ENCODE measurements at places on chromosomes 3 and 15.
A peak's percentile ranks its signal among the peaks of the same experiment; 100 is the strongest.

GRCh38 chr3:58591517-58592510 is 14.6 kb upstream of the FAM107A start:
- peak; percentile 13 for DNase-seq

- DNase-seq = no peak
Observed at GRCh38 chr3:185623939-185624665, 38.0 kb downstream of the SENP2 start.

DNA sequence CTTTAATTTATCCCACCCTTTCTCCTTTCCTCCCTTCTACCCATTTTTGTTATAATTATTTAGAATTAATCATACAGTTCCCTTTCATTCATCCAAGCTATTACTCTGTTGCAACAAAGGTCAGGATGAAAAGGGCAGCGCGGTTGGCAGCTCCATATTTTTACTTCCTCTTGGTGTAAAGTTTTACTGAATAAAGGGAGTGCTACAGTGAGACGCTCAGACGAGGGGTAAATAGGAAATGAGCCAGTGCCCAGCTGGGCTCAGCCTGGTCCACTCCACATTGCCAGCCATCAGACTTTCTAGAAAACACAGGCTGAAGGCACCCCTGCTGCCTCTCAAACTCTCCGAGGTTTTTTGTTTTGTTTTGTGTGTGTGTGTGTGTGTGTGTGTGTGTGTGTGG is 21.9 kb upstream of the ZBTB38 start:
- peak; percentile 51 for DNase-seq

GRCh38 chr15:75834021-75834420 is 9.2 kb upstream of the UBE2Q2 start:
- DNase-seq = no peak

DNA sequence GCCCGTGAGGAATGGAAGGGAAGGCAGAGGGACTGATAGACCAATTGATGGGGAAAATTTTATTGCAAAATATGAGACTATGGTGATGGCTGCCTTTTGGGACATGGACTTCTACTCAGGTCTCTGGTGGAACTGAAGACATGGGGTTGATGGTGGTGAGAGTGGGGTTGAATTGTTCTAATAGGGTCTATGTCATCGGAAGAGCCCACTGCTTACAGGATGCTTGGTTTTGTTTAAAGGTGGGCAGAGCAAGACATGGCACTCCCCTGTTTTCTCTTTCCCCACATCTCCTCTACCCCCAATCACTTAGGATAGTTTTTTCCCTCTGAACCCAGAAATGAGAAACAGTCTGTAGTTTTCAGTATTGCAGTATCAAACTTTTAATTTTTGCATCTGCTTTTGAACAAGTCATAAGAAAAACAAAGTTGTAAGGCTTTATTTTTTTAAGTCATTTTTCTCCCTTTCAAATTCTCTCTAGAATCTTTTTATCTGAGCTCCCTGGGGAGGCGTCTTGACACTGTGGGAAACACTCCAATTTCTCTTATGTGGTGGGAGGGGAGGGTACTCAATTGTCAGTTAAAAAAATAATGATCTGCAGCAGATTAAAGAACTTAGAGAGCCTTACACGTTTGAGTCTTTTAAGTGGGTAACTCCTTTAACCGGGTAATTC is 276.2 kb upstream of the TBC1D5 start:
- DNase-seq = no peak

- DNase-seq = no peak
Observed at GRCh38 chr3:138468886-138469285, 34.5 kb downstream of the ESYT3 start.

GRCh38 chr3:48187579-48188265 is 495 bp downstream of the CDC25A start:
- DNase-seq = peak; percentile 21

GRCh38 chr3:52721002-52721729 is 15.3 kb downstream of the SPCS1 start:
- DNase-seq = peak; percentile 19

DNA sequence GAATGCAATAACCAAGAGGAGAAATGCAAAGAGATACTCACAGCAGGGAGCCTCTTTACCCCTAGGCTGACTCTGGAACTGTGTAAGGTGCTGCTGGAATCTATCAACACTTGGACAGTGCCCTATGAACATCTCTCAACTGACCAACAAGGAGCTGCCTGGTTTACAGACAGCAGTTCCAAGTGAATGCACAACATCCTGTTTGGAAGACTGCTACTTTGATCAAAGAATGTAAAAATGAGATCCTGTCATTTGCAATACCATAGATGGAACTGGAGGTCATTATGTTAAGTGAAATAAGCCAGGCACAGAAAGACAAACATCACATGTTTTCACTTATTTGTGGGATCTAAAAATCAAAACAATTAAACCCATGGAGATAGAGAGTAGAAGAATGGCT is 136.3 kb downstream of the IMPG2 start:
- DNase-seq = no peak

- DNase-seq = peak; percentile 26
Observed at GRCh38 chr3:146163584-146163983, 2.6 kb upstream of the PLOD2 start.

- DNase-seq = no peak
Observed at GRCh38 chr15:100005013-100005412, 271.8 kb upstream of the LYSMD4 start.

DNA sequence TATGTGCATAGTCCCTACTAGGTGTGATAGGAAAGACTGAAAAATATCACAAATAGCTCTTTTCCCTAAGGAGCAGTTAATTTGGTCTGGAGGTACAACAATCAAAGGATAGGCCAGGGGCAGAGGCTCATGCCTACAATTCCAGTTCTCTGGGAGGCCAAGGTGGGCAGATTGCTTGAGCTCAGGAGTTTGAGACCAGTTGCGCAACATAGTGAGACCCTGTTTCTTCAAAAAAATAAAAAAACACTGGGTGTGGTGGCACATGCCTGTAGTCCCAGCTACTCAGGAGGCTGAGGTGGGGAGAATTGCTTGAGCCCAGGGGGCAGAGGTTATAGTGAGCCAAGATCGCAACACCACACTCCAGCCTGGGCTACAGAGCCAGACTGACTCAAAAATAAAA is 30.2 kb upstream of the BHLHE40 start:
- no peak for DNase-seq

DNA sequence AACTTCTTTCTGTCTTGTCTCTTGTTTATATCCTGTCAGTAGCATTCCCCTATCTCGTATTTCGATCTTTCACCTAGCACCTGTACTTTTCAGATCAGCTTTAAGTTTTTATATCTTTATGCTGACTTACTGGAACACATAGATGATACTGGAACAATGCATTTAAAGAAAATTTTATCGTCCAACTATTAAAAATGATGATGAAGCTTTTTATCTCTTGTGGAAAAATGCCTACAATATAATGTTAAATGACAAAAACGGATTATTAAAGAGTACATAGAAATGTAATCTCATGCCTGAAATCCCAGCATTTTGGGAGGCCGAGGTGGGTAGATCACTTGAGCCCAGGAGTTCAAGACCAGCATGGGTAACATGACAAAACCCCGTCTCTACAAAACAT is 139.5 kb downstream of the ZPLD1 start:
- DNase-seq = no peak

GRCh38 chr3:99119385-99119784 is 217.9 kb upstream of the DCBLD2 start:
- no peak for DNase-seq

DNA sequence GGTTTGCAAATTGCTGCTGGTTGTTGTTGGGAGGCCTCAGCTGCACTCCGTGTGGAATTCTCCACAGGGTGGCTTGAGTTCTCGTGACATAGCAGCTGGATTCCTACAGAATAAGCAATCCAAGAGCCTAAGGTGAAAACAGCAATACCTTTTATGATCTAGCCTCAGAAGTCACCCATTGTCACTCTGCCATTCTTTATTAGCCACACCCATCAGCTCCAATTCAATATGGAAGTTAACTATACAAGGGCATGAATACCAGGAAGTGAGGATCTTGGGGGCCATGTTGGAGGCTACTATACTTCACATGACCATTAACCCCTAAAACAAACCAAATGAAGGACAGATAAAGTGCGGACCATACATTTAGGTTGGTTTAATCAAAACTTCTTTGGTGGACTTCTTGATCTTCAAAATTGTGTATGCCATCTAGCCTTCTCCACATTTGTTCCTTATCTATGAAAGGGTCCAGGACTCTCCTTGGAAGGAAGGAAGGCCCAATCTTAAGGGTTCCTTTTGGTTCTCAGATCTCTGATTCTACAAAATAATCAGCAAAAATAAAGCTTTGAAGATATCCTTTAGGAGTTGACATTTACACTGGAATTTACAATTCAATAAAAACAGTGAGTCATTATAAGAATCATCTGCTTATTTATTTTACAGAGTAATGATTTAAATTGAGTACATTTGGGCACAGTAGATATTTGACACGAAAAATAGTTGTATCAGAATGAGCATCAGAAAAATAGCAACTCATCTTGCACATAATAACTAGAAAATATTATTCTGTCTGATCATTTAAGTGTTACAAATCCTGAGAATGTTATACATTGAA is 21.5 kb downstream of the CIAO2A start:
- no peak for DNase-seq

- DNase-seq = no peak
Observed at GRCh38 chr3:177968891-177969290, 567.3 kb upstream of the KCNMB2 start.

Measured in suppressor macrophage treated with lipopolysaccharide for 4 hours (primary cell).